Activated naive CD4-positive, alpha-beta T cell treated with Interleukin-2 at 50 U/mL for 16 hours (primary cell): ENCODE measurements at places on chromosomes 6 and 20.

- peak; percentile 35 for DNase-seq
Measured at GRCh38 chr20:64161356-64162238, 2.7 kb upstream of the MYT1 start.

GRCh38 chr6:109514946-109515345, 31.9 kb upstream of the ZBTB24 start:
- DNase-seq = no peak

GRCh38 chr6:30720738-30721197, 616 bp downstream of the TUBB start:
- DNase-seq = peak; percentile 72

DNA sequence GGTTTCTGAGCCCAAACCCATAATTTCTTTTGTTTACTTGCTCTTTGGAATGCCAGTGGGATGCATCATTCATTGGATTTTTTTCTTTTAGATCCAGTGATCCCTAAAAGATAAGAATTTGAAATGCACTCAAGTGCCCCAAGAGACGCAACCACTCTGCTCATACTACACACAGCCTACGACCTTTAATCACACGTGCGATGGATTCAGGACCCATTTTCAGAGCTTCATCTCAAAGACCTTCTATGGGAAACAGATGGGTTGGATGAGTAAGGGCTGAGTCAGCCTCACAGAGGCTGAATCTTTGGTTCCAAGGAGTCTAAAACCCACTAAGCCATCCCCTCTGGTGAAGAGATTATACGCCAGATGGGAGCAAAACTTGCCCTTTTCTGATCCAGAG, 265.5 kb upstream of the EXOC2 start:
- DNase-seq = no peak

DNA sequence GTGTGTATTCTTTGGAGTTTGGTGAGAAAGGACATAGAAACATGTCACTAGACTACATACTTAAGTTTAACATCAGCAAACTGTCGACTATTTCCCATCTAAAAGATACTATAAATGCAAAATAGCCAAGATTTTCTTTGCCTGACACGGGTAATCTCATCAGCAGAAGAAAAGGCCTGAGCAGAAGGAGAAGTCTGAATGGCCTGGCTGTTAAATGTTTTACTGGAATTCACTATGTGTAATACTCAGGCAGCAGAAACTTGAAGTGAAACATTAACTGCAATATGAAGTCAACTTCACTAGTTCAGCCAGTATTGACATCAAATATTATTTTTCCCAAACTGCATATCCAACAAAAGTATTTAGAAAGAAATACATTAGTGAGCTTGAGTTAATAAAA, 6.4 kb upstream of the DSE start:
- DNase-seq = no peak

DNA sequence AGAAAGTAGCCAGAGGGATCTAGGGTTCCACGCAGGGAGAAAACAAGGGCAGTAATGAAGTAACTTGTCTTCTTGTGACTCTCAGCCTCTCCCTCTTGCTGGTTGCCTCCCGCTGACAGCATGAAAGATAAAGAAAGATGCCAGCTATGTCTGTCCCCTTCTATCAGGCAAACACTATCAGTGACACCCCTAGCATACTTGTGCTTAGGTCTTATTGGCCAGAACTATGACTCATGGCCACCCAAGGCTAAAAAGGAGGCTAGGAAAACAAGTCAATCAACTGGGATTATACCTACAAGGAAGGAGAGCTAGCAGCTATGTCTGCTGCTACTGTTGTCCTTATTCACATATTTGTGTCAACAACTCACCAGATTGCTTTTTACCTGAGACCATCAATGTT, 206.8 kb upstream of the SOX4 start:
- no peak for DNase-seq

DNA sequence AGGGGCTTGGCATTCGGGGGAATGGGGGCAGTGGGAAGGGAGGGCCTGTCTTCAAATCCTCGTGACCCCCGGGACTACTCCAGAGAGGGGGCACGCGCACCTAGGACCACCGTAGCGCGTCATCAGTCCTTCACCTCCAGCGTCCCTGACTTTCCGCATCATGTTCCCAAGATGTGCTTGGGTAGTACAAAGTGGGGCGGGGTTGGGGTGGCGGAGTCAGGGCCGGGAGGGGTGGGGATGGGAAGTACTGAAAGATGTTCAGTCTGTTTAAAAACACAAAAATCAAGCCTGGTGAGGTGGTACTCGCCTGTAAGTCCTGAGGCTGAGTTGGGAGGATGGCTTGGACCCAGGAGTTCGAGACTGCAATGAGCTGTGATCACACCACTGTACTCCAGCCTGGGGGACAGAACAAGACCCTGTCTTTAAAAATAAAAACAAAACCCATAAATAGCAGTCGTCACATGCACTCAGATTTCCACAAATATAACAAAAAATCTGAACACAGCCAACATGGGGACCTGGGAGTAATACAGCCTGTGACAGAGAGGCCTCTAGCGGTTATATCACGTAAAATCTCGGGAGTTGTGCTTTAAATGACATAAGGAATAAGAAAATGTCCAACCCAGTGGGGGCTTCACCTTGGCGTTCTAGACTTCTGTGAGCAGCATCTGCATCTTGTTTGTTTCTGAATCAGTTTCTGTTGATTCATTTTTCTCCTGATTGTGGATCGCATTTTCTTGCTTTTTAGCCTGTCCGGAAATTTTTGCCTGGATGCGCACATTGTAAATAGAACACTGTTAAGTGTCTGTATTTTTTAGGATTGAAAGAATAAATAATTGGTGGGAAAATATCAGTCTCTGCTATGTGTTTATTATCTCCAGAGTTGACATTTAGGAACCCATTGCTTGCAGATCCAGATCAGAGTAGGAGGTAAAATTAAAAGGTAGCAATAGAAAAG, 698 bp upstream of the LRP11 start:
- peak; percentile 13 for DNase-seq

DNA sequence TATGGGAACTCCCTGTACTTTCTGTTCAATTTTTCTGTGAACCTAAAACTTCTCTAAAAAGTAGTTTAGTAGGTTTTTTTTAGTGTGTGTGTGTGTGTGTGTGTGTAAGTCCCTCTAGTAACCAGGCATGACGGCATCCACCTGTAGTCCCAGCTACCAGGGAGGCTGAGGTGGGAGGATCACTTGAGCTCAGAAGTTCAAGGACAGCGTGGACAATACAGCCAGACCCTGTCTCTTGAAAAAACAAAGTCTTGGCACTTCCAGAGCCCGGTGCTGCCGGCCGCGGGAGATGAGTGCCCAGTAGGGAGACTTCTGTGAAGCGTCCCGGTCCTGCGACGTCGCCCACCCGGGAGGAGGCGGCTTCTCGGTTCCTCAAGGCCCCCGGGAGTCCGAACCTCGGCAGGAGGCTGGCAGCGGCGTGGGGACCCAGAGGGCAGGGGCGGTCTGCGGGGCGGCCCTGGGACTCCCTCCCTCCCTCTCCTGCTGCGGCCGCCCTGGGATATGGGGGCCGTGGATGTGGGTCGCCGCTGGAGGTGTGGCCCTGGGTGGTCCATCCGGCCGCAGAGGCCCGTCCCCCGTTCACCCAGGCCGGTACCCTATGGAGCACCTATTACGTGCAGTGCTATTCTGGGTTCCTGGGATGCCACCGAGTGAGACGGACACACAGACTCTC, 78.0 kb upstream of the SIRPG start:
- no peak for DNase-seq

- DNase-seq = no peak
Measured at GRCh38 chr6:12479881-12480280, 189.7 kb downstream of the EDN1 start.

DNA sequence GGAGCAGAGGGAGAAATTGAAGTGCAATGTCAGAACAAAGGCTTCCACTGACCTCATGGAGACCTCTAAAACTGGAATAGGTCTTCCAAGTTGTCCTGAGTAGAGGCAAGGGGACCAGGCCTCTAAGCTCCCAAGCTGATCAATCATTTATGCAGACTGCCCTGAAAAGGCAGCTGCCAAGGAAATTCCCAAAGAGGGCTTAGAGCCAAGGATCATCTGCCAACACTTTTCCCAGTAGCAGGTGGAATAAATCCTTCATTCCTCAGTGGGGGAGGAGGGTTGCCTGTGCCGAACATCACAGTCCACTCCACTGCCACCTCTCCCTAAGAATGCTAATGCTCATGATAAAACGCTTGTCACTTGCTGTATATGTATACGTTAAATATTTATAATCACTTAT, 29.3 kb upstream of the RALY start:
- no peak for DNase-seq

GRCh38 chr6:23589811-23590210, 536.2 kb upstream of the NRSN1 start:
- no peak for DNase-seq

DNA sequence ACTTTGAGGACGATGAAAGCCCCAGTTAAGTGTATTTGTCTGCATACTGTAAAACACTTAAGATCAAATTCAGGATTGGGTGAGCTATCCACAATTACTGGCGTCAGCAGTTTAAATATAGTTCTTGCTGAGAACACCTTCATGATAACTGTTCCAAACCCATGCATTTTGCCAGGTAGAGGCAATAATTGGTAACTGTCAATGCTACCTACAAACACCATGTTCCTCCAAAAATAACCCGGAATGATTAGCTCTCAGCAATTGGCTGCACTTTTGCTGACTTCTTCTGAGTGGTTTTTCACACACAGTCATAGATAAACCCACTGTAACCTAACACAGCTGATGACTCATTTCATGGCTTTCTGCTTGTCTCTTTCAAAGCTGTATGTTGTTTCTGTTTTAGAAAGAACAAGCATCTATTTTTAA, 1358.6 kb upstream of the GJE1 start:
- no peak for DNase-seq

- DNase-seq = peak; percentile 28
Measured at GRCh38 chr6:18260448-18261106, 3.8 kb downstream of the DEK start.

DNA sequence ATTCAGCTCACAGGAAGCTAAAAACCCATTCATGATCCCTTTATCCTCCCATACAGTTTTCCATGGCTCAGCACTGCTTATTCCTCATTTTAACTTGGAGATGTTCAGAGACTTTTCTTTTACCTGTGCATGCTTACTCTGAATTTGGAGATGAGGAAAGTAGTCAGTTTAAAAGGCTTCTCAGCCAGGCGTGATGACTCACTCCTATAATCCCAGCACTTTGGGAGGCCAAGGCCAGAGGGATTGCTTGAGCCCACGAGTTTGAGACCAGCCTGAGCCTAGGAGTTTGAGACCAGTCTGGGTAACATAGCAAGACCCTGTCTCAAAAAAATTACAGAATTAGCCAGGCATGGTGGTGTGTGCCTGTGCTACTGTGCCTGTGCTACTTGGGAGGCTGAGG, 30.3 kb upstream of the TMEM217 start:
- DNase-seq = no peak

DNA sequence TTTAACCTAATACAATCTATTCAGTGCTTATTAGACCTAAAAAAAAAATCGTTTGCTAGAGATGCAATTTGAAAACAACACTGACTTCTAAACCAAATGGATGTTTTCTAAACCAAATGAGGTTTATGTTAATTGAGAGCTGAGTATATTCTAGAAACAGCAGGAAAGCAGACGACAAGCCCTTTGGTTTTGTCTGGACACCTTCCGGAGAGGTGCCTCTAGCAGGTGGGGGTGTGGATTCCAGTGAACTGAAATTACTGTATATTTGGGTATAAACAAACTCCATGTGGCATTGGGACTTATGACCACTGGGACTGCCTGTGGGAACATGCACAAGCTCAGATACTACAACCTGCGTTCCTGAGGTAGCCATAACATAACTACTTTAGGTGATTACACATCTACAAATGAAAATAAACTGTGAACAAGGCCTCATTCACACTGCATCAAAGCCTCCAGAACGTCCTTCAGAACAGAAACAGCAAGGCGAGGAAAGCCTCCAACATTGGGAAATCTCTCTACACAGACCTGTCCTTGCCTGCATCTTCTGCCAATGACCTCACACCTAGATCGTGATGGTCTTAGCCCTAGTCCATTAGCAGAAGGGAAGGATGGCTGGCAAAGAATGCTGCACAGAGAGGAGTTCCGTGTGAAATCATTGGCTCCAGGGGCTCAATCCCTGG, 206.8 kb upstream of the FOXQ1 start:
- DNase-seq = no peak

DNA sequence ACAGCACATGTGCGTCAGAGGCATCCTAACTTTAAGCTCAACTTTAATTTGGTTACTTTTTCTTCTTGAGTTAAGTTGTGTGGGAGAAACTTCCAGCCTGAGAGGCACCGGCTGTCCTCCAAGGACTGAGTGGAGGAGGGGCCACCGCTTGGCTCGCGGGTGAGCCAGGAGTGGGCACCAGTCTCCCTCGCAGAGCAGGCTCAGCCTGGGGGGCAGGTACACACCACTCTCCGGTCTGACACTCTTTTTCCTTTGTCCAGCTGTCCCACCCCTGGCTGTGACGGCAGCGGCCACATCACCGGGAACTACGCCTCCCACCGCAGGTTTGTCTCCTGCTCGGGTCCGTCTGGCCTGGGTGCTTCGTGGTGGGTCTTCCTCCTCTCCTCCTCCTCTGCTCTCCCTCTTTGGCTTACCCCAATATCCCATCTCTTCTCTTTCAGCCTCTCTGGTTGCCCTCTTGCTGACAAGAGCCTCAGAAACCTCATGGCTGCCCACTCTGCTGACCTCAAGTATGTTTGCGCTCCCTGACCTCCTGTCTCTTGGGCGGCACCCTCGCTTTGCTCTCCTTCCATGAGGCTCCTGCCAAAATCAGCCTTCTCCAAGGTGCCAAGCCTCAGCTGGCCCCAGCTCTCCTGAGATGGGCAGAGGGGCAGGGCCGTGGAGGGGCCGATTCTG, 32.6 kb upstream of the PCMTD2 start:
- DNase-seq = no peak

DNA sequence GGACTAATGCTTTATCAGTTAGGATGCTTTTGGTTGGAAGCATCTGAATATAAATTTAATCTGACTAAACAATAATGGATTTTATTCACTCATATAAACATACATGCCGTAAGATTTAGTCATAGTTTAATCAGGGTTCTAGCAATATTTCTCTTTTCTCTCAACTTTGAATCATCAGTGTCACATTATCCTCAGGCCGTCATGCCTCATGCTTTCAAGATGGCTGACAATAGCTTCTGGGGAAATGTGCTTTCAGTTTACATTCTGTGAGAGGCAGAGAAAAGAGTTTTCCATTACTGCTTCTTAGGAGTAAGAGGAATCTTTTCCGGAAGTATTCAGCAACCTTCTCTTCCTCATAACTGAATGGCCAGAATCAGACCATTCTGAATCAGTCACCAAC, 162.2 kb downstream of the GJA1 start:
- DNase-seq = no peak

GRCh38 chr6:150600010-150600300, 270 bp downstream of the PLEKHG1 start:
- no peak for DNase-seq

DNA sequence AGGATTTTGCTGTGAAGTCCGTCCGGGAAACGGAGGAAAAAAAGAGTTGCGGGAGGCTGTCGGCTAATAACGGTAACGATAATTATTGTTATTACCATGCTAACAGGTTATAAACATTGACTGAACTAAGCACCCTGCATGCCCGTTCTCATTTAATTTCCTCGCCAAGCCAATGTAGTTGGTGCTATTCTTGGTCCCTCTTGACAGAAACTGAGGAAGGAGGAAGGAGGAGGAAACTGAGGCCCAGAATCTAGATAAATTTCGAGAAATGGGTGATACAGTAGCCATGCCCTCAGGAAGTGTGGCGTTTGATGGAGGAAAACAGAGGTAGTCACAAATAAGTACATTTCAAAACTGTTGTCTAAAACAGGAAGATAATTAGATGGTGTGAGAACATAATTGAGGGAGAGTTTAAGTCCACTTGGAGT, 474 bp downstream of the TPX2 start:
- no peak for DNase-seq
